ENCODE measurements at places on chromosomes 6 and 20. TPM values are rescaled to one million over a fixed set of nuclear protein-coding genes. Genes with fewer than 3 reads are reported as not detected.

GRCh38 chr6:109002051-109002697, 92.5 kb downstream of the SESN1 start:
- DNase-seq: no peak

- no peak for DNase-seq
These were observed 736.4 kb upstream of the MARCKS start for GRCh38 chr6:113120582-113121285.

DNA sequence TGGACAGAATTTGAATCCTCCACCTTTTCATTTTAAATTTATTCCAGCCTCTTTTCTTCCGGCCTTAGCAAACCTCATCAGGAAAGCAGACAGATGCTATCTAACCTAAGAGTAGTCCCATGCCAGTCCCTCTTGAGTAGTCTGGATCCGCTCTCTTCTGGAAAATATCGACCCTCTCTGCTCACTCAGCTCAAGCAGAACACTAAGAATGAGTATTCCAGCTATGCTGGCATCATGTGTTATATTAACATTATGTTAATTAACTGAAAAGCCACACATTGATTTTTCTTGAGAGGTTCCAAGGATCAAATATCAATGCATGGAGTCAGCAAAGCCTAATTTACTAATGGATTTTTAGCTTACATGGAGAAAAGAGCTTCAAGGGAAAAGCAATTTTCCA, 161.4 kb downstream of the ID4 start:
- no peak for DNase-seq

RREB1 gene
- total RNA-seq: 30.3 TPM

- DNase-seq: no peak
These were observed 17.5 kb downstream of the TGM3 start for GRCh38 chr20:2313316-2313715.

HLA-DQB2 gene
- 1.3 TPM for total RNA-seq

DNA sequence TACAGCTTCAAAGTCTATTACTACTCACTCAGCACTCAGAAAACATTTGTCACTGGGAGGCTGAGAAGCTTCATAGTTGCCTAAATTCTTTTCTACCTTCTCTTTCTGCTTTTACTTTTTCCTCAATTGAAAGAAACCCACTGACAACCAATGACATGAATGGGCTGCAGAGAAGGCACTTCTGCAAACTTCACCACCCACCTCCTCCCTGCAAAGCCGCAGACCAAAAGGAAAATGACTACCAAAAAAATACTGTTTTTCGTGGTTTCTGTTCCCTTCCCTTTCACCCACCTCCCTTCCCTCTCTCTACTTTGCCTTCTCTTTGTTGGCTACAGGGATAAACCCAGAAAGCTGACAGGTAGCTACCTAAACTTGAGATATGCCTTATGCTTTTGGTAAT, 3.2 kb downstream of the GNAS-AS1 start:
- DNase-seq: no peak

DNA sequence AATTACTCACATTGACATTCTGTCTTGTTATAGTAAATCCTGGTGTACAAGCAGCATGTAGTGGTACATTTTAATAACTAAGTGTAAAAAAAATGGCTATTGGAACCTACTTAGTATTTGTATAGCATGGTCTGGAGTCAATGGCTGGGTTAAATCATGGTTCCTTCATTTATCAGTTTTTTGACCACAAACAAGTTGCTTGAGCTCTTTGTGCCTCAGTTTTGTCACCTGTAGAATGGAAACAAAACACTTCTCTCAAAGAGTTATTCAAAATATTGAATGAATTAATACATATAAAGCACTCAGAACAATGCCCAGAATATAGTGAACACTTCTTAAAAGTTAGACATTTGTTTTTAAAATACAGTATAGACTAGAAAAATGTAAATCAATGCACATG, 93.2 kb upstream of the HS3ST5 start:
- no peak for DNase-seq

WFDC5 gene
- not detected for total RNA-seq

HEY2 gene
- total RNA-seq: 1.8 TPM

DNA sequence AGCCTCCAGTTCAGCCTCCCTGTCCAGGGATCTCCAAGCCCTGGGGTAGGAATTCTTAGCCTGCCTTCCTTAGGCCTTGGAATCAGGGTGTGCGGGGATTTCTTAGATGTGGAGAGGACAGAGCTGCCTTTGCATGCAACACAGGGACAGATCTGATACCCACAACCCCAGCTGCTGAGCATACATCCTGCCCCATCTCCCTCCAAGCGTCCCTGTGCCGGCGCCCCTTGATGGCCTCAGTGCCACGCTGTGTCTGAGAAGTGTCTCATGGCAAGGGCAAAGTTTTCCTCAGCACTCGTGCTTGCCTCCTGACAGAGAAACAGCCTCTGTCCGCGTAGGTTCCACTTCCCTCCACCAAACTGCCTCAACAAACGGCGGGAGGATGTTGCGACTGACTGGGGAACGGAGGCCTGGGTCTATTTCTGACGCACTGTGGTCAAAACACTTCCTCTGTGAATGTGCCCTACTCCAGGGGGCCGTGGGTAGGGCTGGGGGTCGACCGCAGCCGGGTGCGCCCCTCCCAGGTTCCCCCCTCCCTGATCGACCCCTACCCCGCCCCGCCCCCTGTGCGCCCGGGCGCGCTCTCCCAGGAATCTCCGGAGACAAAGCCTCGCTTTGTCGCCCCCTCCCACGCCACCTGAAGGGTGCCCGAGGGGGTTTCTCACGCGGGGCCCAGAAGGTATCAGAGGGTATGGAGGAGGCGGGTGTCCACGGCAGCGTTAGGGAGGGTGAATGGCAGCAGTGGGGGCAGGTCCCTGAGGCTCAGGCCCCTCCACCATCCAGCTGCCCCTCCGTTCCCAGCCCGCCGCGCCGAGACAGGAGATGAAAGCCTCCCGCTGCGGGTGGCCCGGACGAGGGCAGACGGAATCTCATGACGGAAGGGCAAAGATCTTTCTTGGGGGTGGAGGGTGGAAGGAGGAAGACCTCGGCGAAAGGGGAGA, 806 bp downstream of the MICAL1 start:
- no peak for DNase-seq

DNA sequence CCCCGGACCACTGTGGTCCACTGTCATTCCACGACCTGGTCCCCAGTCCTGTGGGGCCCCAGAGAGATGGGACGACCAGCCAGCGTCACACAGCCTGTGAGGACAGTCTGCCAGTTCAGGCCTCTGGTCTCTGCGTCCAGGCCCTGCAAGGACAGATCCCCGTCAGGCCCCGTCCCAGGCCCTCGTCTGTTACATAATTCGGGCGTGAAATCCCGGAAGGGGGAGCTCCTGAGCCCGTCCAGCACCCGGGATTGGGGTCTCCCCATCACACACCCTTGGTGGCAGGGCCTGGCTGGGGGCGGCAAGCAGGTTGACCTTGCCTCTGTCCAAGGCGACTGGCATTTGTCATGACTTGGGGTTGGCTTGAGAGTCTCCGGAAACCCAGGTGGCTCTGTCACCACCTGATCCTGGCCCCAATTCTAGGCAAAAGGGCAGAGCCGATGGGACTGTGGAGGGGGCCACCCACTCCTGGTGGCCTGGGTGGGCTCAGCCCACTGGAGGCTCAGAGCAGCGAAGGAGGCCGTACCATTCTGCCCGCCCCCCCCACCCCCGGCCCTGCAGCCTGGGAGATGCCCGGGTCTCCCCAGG, 73.8 kb upstream of the GATA5 start:
- no peak for DNase-seq

HLA-DRA gene
- total RNA-seq: 57.5 TPM

- DNase-seq: no peak
These were observed 567 bp downstream of the HS3ST5 start for GRCh38 chr6:114342086-114342825.

- DNase-seq: no peak
These were observed 2.3 kb downstream of the DSTN start for GRCh38 chr20:17572034-17572638.

- DNase-seq: no peak
These were observed 123.9 kb downstream of the MAFB start for GRCh38 chr20:40565001-40565681.

DNA sequence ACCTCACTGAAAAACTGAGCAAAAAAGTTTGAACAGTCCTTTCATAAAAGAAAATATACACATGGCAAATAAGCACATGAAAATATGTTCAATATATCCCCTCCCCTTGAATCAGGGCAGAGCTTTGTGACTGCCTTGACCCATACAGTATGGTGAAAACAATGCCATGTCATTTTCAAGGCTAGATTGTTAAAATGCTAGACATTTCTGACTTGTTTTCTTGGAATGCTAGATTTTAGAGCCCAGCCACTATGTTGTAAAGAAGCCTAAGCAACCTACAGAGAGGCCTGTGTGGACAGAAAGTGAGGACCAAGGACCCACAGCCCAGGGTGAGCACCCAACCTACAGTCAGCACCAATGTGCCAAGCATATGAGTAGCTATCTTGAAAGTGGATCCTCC, 17.1 kb upstream of the ASF1A start:
- no peak for DNase-seq

- DNase-seq: no peak
These were observed 8.4 kb downstream of the IRF4 start for GRCh38 chr6:399785-400534.

DNA sequence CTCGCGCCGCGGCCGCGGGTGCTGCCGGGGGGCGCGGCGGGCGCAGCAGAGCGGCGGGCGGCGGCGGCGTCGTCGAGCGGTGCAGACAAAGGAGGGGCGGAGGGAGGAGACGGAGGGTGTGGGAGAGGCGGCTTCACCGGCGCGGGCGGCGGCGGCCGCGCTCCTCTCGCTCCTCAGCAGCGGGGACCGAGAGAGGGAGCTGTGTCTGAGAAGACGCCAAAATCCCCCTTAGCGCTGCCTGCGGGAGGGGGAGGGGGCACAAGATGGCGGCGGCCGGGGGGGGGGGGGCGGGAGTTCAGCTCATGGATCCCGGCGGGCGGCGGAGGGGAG, 296 bp downstream of the ADNP start:
- no peak for DNase-seq

Measured in right atrium auricular region (tissue), 2 donors.